ENCODE measurements at places on chromosomes 12 and 14. TPM values are rescaled to one million over a fixed set of nuclear protein-coding genes. Genes with fewer than 3 reads are reported as not detected.

NDRG2 gene
- total RNA-seq = 398 TPM

DNA sequence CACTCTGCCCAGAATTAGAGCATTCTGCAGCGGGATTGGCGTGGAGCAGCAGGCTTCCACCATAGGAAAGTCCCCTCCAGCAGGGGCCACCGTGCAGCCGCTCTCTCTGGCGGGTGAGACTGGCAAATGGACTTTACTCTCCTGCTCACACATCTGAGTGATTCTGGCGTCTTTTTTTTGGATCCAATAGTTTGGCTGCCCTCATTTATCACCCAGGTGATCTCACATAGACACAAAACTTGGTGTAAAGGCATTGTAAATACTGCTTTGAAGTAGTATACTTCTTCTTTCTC lies 130.3 kb downstream of the TGFB3 start:
- no peak for DNase-seq

DNA sequence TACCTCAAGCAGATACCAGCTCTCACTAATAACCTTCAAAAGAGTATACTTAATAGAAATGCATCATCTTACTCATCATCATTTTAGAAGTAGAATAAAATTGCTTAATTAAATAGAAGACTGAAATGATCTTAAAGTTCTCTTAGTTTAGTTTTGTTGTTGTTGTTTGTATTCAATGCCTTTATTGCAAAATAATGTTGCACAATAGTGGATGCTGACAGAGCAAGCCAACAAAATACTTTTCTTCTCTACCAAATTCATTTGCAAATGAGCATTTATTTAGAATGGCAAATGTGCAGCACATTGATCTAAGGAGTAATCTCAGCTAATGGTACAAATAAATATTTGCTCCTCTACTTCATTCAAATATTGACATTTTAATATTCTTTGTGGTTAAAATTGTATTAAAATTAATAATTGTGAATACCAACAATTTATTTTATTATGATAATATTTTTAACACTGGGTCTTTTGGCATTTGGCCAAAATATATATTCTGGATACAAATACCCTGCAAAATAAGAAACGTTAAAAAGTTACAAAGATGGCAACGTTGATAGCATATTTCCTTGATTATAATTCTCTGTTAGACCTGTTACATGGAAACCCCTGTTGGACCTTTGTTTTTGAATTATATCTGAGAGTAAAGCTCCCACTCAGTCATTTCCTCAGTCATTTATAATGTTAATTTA lies 496.1 kb downstream of the RERGL start:
- DNase-seq = no peak

GRCh38 chr14:54901380-54902142 lies 1.1 kb downstream of the GCH1 start:
- peak; percentile 64 for DNase-seq

DNA sequence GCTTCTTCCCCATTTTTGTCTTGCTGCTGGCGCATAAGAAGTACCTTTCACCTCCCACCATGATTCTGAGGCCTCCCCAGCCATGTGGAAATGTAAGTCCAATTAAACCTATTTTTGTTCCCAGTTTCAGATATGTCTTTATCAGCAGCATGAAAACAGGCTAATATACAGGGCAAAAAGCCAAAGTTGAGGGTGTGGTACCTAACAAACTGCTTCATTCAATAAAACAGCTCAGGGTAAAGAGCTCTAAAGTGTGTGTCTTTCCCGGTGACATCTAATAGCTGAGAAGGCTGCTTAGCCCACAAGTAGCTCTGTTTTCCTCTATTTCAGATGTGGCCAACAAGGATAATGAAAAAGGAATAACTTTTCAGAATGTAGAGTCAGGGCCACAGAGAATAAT lies 76.7 kb upstream of the SLC8A3 start:
- no peak for DNase-seq

DNA sequence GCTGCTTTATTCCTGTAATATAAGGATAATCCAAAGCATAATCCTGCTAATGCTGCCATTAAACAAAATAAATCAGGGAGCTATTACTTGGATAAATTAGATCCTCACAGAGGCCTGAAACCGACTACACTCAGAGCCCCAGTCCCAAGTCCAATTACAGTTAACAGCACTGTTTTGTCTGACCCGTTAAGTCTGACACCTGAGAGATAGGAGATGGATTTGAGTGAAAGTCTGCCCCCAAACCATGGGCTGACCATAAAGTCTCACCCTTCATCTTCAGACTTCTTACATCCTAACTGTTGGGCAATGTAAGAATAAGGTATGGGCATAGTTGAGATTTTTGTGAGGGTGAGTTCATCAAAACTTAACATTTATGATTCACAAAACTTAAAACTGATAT lies 181.7 kb downstream of the PLCZ1 start:
- no peak for DNase-seq

Data from sciatic nerve (tissue), 2 donors.